ENCODE measurements at places on chromosomes 4 and X.

GRCh38 chr4:189069772-189070171 lies 870.9 kb upstream of the FRG1 start:
- DNase-seq, result no peak

- no peak for DNase-seq
These were observed 19.8 kb upstream of the PPARGC1A start for GRCh38 chr4:23909671-23910070.

DNA sequence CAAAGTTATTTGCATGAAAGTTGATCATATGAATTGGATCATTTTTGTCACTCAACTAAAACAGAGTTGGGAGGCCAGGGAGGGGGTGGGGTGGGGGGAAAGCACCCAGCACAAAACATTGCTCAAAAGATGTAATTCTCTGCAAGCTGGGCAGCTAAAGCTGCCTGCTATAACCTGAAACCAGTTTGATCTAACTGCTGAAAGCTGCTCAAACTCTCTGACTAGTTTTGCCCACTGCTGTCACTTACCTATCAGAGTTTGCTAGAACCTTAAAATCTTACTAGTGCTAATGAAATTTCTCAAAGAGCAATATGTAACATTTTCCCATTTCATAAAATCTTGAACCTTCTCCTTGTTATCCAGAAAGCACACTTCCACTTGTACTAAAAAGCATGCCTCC lies 10.4 kb downstream of the CXCL8 start:
- DNase-seq, result no peak

GRCh38 chr4:19823781-19824180 lies 427.9 kb upstream of the SLIT2 start:
- DNase-seq, result no peak

DNA sequence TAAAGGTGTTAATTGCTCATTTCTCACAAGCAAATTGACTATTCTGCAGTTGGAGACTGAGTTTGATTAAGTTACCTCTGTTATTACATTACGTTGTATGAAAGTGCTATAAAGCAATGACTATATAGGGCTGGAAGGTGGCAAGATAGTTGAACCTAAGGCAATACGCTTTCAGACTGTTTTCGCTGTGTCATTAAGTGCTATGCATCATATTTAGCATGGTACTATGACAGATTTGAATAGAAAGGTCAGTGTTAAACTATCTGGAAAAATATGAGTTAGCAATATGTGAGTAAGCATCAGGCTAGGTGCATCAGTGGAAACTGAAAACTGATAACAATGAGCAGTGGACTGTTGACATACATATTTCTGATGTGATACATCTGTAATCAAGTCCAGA lies 206.0 kb upstream of the ARHGAP24 start:
- no peak for DNase-seq

DNA sequence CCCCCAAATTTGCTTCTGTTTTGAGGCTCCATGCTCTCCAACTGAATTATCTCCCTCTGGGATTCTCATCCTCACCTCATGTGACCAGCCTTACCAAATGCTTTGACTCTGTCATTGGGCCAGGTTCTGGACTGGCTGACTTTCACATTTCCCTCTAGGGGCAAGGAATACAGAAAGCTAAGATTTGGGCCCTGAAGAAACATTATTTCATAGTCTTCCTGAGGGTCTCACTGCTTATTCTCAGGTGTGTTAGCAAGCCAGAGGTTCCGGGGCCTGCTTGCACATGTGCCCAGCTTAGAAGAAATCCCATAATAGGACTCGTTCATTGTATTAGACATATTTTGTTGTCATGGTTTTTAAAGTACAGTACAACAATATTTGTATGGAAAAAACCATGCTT lies 62.6 kb upstream of the TEX13D start:
- no peak for DNase-seq

- DNase-seq, result no peak
These were observed 677.5 kb downstream of the DMD start for GRCh38 chrX:32533848-32534247.

- DNase-seq, result no peak
These were observed 24.4 kb upstream of the CCNI start for GRCh38 chr4:77100234-77100633.

- DNase-seq, result no peak
These were observed 83.3 kb downstream of the SLC7A11 start for GRCh38 chr4:138158746-138159297.

DNA sequence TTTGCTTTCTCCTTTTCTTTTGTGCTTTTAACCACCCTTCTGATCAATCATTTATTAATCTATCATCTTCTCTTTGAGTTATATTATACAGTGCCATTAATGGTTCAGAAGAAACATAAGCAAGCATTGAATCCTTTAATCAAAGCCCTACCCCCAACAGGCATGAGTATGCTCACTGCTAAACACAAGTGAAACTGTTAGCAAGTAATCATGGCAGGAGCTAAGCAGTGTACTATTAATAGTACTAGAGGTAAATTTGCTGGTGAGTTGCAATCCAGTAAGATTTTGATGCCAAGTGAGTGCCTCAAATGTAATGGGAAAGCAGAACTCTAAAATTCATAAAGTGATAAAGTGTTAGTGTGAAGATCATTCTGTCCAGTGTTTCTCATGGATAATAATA lies 57.2 kb downstream of the FNIP2 start:
- no peak for DNase-seq

DNA sequence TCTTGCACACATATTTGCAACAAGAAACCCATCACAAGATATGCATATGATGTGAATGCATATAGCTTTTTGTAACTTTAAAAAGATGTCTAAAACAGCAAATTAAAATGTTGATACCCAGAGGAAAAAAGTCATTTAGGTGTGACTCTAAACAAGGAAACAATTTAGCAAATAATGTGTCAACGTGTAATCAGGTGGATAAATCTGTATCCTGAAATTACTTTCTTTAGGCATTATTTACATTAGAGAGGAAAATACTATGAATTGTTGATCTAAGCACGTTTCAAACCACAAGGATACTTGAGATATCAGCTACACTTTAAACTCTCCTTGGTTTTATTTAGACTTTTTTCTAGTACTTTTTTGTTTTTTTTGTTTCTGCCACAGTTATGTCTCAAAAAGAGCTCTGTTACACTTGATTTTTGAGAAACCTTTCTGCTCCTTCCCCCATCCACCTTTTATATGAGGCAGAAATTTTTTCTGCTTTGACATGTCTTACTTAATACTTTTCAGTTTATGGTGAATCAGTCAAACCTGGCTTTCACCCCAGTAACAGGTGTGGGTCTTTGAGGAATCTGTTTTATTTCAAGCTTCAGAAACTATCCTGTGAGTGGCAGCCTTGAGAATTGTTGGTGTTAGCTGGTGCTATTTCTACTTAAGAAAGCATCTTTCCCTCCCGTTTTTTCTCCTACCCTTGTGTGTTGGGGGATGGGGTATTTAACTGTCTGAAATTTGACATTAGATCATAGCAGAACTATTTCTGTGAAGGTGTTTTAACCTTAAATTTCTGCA lies 1.9 kb downstream of the NPNT start:
- no peak for DNase-seq

- DNase-seq, result peak; percentile 23
These were observed 12.0 kb upstream of the RBBP7 start for GRCh38 chrX:16882169-16882568.

GRCh38 chr4:54700986-54701385 lies 43.2 kb downstream of the KIT start:
- DNase-seq, result peak; percentile 28

DNA sequence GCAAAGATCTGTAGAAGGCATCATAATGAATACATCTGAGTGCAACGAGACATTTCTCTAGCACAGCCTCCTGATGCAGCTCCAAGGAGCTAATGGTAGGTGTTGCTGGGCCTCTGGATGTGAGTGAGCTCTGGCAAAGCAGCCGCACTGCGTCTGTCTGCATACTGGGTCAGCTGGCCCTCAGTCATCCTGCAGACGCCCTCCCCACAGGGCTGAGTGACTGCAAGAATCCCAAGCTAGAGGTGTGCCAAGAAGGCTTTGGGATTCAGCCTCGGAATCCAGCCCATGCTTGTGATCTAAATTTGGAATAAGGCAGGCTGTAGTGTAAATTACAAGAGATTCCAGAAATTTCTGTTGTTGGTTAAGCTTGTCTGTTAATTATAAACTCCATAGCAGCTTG lies 18.5 kb downstream of the HERC3 start:
- DNase-seq, result no peak

DNA sequence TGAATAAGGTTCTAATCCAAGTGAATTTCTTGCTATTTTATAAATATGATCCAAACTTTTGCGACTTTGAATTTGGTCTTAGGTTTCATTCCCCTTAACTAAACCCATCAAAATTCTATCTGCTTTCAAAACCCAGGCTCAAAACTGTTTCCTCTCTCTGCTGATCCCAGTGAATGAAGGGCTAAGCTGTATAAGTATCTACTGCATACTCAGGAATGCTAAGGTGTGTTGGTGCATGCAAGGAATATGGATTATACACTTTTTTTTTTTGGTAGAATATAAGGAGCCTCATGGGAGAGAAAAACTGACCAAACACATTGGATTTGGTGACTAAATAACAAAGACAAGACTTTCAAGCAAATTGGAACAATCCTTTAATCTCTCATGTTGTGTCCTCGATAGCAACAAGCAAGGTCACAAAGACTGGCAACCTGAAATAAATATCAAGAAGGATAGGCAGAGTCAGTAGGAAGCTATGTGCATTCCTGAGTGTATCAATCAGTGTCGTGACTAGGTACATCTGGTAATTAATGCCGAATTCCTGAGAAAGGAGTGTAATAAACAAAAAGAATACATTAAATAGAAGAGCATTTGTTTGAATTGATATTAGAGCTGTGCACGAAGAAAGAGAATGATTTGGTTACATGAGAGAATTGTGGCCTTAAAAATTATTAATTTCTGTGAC lies 74.3 kb upstream of the KCTD8 start:
- no peak for DNase-seq

GRCh38 chrX:136147315-136147901 lies at the start of gene FHL1:
FHL1 (plus strand) TSS chrX:136147533.
- DNase-seq, result peak; percentile 64

- no peak for DNase-seq
These were observed 53.1 kb downstream of the RASL11B start for GRCh38 chr4:52915191-52915590.
